ENCODE measurements at places on chromosomes 12 and 14.

- DNase-seq: no peak
Measured at GRCh38 chr14:103370087-103370486, 15.1 kb upstream of the MARK3 start.

DNA sequence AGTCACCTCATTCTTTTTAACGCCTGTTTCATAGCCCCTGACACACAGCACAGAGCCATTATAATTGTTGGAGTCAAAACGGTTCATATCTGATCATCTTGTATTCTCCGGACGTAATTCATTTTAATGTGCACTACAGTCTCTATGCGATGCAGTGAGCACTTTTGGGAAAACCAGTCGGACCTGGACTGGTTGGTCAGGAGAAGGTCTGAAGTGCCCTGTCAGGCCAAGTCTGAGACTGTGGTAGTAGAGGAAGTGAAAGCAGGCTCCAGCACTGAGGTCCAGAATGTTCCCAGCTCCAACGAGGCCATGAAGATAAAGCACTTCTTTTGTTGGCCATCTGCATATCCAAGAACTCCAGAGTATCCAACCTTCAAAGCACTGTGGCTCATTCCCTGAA lies 117.1 kb upstream of the NCOR2 start:
- DNase-seq: no peak

DNA sequence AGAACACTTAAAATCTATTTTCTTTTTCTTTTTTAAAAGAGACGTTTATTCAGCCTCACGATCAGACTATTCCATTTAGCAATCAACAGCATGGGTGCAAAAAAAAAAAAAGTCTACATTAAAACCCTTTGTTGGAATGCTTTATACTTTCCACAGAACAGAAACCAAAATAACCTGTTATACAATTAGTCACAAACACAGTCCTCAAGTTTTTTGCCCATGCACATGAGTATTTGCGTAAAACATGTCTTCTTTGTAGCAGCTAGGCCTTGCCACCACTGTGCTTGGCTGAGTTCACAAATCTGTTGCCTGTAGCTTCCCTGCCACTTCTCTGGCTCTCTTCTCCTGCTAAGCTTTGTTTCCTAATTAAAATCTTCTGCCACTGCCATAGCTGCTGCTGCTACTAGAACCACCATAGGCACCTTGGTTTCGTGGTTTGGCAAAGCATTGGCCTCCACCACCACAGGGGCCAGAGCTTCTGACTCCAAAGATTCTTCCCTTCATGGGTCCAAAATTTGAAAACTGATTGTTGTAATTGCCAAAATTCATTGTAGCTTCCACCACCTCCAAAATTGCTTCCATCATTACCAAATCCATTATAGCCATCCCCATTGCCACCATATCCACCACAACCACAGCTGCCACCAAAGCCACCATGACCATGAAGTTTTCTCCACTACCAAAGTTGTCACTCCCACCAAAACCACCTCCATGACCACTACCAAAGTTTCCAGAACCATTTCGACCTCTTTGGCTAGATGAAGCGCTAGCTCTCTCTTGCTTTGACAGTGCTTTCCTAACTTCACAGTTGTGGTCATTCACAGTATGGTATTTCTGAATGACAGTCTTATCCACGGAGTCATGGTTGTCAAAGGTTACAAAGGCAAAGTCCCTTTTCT lies 38.1 kb downstream of the KLRG1 start:
- no peak for DNase-seq

- DNase-seq: no peak
Measured at GRCh38 chr12:5010151-5010550, 33.5 kb upstream of the KCNA5 start.

DNA sequence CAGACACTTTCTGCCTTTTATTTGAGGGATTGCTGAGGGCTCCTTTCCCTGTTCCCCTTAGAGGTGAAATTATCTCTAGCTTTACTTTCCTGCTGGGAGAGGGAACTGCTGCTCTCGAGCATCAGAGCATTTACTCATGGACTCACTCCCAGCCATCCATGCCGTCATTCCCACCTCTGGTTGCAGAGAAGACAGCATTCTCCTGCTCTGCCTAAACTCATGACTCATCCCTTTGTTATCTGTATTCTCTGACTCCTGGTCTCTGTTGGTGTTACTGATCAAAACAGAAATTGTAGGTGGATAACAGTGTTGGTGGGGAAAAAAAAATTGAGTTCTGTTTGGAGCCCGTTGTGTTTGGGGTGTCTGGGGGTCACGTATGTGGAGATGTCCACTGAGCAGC lies 159.3 kb downstream of the TTC8 start:
- no peak for DNase-seq

DNA sequence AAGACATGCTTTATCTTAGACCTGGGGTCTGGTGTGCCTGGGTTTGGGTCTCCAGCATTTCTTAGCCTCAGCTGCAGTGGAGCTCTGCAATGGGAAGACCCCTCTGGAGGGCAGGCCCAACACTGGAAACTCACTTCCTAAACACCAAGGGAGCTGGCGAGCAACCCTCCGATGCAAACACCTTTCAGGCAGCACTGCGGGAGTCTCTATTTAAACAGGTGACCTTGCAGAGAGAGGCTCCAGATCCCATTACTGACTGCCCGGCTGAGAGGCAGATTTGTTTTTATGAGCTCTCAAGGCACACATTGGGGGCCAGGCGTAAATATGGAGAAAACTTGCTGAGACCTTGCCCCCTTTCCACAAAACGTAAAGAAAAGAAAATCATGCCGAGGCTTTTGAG lies 195.5 kb downstream of the PAX9 start:
- DNase-seq: no peak
